ENCODE measurements at places on chromosomes 11 and 22. TPM values are rescaled to one million over a fixed set of nuclear protein-coding genes. Genes with fewer than 3 reads are reported as not detected.

DEUP1 gene
- not detected for total RNA-seq

MMP8 gene
- total RNA-seq: not detected

CADM1 gene
- total RNA-seq: 8.7 TPM

DUSP8 gene
- 0.05 TPM for total RNA-seq

Data from cardiac ventricle fibroblast (primary cell).